ENCODE measurements at places on chromosomes 2 and 18.

DNA sequence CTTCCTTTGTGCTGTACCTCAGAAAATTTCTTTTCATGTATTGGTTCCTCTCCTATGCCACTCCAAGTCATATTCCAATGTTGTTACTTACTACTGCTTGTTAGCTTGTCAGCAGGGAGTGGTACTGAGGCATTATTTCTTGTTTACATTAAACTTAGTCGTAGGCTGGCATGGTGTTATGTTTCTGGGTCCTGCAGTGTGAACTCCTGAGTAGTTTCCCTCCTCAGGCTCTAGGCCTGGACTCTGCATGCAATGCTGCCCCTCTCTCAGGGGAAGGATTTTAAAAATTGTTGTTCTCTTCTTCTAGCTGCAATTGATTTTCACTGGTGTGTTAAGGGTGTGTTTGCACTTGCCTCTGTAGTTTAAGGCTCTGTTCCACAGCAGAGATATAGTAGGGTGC is 671.6 kb downstream of the PLCL1 start:
- DNase-seq, result no peak

DNA sequence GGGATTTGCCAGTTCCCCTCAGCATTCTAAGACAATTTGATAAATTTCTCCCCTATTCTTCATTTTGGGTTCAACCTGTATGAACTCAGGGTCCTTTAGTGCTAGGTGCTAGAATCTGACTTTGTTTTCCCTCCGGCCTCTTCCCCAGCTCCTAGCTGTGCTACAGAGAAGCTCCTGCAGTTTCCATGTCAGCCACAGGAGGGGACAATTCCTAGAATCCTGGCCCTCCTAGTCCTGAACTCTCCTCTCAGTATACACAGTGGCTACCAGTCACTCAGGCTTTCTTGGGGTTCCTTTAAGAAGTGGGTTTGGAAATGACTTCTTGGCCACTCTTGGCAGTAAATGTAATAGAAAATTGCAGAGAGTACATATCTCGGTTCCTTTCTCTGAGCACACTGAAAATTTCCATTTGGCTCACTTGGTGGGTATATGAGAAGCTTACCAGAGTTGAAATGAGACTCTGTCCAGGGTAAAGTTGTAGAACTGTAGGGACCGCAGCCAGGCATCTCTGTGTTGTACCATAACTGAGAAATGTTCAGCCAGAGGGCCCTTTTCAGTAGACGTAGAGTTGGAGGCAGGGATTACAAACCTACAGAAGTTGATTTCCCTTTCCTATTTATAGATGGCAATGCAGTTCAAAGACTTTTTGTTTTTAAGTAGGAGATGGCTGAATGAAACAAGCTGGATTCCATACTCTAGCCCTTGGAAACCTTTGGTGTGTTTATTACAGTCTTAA is 5.0 kb upstream of the CHST10 start:
- DNase-seq, result peak; percentile 2

- no peak for DNase-seq
Observed at GRCh38 chr2:70828914-70829824, 6.4 kb downstream of the CD207 start.

DNA sequence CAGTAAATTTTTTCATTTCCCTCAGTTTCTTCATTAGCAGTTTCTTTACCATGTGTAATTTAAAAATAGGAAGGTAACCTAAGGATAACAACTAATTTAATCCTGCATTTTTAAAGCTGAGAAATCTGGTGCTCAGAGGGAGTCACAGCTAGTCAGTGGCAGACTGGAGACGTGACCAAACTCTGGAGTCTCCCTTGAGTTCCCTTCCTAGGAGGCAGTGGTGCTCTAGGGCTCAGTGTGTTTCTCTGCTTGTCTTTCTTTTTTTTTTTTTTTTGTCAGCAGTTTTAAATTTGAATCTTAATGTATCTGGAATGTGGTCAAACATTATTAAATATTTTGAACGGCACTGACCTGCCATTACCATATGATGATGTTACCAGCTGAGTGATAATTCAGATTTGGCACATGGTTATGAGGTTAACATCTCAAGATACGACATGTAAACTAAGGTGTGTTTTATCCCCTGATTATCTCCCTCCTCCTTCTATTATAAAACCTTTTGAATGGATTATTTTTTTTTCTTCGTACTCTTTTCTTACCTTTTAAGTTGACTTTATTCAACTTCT is 226.2 kb downstream of the GALNT13 start:
- DNase-seq, result no peak

DNA sequence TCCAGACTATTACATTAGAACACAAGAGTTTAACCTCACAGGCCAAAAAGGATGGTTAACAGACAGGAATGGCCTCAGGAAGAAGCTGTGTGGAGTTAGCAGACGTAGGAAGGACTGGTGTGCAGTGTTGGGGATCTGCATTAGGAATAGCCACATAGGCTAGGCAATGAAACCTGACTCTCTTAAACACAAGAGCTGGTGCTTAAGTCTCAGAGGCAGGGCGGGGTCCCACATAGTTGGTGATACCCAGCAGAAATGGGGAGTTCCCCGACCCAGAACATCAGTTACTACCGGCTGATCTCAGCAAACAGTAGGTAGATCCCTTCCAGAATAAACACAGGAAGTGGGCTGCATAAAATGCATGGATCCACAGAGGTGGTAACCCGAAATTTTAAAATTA is 64.1 kb downstream of the CCDC93 start:
- DNase-seq, result no peak

DNA sequence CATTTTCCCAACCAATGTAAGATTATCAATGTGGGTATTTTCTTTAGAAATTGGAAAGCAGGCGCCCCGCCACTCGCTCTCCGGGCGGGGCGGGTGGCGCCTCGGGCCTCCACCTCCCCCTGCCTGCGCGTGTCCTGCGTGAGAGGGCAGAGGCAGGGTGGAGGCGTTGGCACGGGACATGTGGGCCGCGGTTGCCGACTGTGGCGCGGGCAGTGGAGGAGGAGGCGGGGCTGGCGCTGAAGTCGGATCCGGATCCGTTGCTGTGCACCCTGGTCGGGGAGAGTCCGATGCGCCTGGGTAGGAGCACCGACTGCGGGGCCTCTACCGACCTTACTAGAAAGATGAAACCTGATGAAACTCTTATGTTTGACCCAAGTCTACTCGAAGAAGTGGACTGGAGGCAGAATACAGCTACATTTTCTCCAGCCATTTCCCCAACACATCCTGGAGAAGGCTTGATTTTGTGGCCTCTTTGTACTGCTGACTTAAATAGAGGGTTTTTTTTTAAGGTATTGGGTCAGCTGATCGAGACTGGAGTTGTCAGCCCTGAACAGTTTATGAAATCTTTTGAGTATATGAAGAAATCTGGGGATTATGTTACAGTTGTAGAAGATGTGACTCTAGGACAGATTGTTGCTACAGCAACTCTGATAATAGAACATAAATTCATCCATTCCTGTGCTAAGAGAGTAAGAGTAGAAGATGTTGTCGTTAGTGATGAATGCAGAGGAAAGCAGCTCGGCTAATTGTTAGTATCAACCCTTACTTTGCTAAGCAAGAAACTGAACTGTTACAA is 37.9 kb downstream of the PMS1 start:
- DNase-seq, result no peak

All from NCI-H2171 (cell line).